ENCODE measurements at places on chromosomes 11 and 22.

GRCh38 chr11:66885950-66886440 lies 29.1 kb downstream of the LRFN4 start:
- no peaks in the 10 kb centered on the region for H3K36me3 ChIP-seq
- H3K27ac ChIP-seq: peak overlapping the region; percentile 4
- H3K4me1 ChIP-seq: peaks cover 31% of the 10 kb centered on the region
- no peak for DNase-seq
- H3K4me3 ChIP-seq: no peak overlapping the region

DNA sequence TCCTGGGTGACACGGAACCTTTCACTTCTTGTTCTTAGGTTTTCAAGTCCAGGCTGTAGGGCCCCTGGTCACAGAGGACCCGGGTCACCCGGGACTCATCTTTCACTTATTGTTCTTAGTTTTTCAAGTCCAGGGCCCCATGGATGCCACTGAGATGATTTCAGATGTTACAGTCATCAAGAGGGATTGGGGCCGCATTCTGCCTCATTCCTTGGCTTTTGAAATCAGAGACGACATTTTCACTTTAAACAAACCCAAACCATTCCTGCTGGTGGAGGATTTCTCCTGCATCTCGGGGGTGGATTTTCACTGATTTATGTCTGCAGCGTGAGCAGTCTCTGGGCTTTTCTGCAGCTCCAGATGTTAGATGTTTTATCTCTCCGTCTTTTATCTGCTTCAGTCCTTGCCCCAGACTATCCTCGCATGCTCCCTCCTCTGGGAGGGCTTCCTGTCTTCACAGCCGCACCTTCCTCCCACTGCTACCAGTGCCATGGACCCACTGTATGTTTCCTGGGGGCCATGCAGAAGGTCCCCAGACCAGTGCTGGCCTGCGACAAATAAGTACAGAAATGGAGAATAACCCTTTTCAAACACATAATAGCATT lies 27.4 kb downstream of the FBLN1 start:
- no peak overlapping the region for H3K4me3 ChIP-seq
- H3K36me3 ChIP-seq: peaks cover 14% of the 10 kb centered on the region
- H3K4me1 ChIP-seq: peaks cover 42% of the 10 kb centered on the region
- DNase-seq: no peak

DNA sequence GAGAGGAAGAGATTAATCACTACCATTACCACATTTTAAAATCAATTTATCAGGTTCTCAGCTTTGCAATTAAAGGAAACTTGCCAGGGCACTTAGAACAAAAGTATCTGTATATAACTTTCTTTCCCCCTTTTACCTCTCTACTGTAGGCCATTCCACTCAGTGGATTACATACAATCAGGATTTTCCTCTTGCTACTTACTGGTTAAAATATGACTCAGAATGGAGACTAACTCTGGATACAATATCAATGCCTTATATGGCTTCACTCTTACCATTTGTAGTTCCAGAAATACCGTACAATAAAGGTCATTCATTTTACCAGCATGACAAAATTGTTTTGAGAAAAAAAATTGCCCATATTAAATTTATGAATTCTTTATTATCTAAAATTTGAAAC lies 706.8 kb downstream of the KCNA4 start:
- H3K27ac ChIP-seq: no peak overlapping the region
- no peak overlapping the region for H3K4me3 ChIP-seq
- DNase-seq: no peak

DNA sequence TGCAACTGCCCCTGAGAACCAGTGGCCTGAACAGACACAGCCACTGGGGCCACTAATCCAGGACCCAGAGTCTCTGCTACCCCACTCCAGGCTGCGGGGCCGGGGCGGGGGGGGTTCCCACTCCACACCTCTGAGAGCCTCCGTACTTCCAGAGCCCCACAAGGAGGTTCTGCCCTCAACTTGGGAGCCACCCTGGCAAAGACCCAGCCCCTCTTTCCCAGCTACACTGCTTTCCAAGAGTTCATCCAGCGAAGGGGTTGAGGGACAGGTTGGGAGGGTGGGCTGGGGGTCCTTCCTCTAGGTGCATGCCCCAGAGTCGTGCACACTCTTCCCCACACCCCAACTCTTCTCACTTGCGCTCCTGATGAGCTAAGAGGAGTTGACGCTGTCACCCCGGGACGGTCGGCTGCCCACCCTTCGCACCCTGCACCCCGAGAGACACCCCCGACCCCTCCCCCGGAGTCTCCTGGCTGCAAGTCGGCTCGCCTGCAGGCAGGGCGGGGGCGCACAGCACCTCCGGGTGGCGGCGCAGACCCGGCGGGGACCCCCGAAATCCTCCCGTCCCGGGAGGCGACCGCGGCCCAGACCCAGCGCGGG lies 531 bp downstream of the RAB3IL1 start:
- peak overlapping the region; percentile 62 for H3K4me3 ChIP-seq
- no peak for DNase-seq
- no peaks in the 10 kb centered on the region for H3K36me3 ChIP-seq
- no peak overlapping the region for H3K27ac ChIP-seq
- H3K4me1 ChIP-seq: peaks cover 31% of the 10 kb centered on the region

GRCh38 chr11:35997902-35998520 lies 54.1 kb downstream of the LDLRAD3 start:
- H3K27ac ChIP-seq: no peak overlapping the region
- H3K27me3 ChIP-seq: no peaks in the 10 kb centered on the region
- peaks cover 29% of the 10 kb centered on the region for H3K4me1 ChIP-seq
- H3K36me3 ChIP-seq: peaks cover 31% of the 10 kb centered on the region
- no peak overlapping the region for H3K4me3 ChIP-seq

DNA sequence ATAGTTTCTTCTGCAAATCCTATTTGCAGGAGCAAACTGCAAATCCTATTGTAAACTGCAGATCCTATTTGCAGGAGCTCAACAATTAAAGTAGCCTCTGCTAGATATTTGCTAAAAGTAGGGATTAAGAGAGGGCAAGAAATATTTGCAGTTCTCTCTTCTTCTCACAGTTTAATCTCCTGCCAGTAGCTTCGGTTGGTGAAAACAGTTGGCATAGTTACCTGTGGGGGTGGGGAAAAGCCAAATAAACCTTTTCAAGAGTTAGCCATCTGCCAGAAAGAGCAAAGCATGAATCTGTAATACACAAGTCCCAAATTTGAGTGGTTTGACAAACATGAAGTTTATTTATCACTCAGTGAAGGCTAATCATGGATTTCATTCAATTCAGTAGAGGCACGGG lies 942.5 kb downstream of the JRKL start:
- H3K4me3 ChIP-seq: no peak overlapping the region
- no peak for DNase-seq
- H3K27ac ChIP-seq: no peak overlapping the region
- H3K36me3 ChIP-seq: no peaks in the 10 kb centered on the region

DNA sequence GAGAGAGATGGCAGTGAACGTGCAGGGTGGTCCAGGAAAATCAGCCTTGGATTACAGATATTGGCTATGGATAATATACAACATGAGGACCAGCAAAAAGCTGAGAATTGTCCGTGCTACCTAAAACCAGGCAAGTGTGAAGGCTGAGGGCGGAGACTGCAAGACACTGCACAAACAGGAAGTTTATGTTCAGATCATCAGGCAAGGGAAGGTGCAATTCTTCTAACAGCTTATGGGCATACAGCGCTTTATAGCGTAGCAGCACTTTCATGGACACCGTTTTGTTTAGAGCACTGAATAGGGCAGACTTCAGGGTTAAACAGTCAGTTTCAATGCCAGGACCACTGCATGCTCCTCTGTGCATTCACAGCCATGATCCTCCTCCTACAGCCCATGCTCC lies 93.1 kb upstream of the TMEM45B start:
- no peak overlapping the region for H3K27ac ChIP-seq
- H3K27me3 ChIP-seq: peaks cover 23% of the 10 kb centered on the region
- no peak for DNase-seq
- no peaks in the 10 kb centered on the region for H3K36me3 ChIP-seq

Data from mesothelial cell of epicardium (in vitro differentiated cells).